NCI-H774 (cell line): ENCODE measurements at places on chromosomes 3 and 15.

DNA sequence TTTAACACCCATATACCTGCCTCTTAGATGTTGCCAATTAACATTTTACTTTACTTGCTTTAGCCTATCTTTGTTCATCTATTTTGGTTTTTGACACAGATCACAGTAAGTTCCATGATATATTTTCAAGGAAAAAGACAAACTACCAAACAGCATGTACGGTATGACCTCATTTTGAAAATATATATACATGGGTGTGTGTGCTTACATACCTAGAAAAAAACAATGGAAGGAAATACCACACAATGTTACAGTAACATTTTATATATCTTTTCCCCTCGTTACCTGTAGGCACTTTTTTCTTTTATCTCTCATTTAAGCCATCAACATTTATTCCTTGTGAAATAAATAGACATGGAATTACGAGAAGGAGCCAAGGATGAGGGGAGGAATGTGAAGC lies 170.0 kb downstream of the FOXP1 start:
- DNase-seq = no peak

DNA sequence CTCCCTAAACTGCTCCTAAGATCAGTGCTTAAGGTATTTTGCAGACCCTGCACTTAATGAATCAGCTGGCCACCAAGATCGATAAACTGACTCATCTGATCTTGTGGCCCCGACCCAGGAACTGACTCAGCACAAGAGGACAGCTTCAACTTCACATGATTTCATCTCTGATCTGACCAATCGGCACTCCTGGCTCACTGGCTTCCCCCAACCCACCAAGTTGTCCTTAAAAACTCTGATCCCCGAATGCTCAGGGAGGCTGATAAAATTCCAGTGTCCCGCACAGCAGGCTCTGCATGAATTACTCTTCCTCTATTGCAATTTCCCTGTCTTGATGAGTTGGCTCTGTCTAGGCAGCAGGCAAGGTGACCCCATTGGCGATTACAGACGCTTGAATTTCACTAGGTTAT lies 13.5 kb downstream of the HTR3E start:
- no peak for DNase-seq

DNA sequence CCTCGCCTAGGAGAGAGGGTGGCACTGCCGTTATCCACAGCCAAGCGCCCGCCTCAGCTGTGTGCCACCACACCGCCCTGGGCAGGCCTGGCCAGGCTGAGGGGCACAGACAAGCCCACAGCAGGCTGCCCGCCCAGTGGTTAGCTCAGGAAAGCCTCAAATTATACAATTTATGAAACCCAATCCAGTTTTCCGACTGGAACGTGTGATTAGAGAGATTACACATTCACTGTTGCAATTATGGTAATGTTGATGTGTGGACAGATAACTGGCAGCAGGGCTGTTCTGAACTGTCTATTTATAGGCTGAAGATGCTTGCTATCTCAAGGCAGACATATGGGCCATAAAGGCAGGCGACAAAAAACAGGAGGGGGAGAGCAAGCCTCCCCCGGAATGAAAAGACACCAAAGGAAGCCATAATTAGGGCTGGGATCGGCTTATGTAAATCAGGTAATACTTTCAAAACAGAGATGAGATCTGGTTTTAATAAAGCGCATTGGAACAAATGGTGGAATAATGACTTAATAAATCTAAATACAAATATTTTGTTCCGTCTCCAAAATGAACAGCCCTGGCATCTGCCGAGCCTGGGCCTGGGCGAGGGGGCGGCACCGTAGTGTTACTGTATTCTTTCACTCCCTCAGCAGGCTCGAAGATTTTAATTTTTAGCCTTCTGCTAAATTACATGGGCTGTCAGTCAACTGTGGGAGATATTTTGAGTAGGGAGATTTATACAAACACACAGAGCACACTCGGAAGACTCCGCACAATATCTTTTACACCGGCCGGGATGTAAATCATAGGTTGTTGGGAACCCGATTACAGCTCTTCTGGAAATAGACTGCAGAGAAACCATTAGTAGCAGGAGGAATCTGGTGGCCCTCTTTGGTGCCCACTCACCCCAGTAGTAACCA lies 103.1 kb upstream of the TLE3 start:
- no peak for DNase-seq

DNA sequence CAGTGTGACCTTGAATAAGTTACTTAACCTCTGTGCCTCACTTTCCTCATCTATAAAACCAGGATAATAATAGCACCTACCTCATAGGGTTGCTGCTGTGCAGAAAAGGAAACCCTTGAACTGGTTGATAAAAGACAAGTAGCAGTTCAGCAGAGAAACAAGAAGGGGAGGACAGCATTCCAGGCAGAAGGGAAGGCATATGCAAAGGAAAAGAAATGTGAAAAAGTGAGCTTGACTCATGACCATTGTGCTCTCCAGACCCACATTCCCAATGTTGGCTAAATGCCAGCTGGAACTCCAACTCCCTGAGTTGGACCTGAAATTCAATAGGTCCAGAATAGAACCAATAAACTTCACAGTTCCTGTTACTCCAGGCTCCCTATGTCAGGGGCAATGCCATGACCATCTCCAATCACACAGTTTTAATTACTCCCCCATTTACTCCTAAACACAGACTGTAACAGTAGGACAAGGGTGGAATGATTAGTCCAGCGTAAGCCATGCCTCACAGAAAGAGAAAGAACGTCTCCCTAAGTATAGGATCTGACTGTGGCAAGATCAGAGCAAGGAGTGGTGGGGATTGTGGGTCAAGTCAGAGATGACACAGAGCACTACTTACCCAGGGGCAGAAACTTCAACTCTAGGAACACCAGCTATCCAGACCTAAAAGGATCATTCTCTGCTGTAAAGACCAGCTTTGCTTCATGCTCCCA lies 26.9 kb downstream of the PRKAR2A start:
- DNase-seq = no peak

DNA sequence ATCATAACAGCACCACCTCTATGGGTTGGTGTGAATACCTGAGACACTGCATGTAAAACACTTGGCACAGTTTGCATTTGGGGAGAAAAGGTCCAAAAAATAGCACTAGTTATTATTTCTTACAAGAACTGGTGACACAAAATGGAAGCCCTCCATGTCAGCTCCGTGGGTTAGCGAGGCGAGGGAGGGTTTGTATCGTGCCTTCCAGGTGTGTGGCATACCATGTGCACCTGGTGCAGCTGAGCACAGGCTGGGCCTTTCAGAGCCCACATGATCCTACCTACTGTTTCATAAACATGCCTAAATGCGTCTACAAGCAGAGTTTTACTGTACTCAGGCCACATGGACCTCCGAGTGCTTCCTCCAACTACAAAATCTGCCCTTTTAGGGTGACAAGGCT lies 5.6 kb downstream of the CXCR6 start:
- DNase-seq = no peak

DNA sequence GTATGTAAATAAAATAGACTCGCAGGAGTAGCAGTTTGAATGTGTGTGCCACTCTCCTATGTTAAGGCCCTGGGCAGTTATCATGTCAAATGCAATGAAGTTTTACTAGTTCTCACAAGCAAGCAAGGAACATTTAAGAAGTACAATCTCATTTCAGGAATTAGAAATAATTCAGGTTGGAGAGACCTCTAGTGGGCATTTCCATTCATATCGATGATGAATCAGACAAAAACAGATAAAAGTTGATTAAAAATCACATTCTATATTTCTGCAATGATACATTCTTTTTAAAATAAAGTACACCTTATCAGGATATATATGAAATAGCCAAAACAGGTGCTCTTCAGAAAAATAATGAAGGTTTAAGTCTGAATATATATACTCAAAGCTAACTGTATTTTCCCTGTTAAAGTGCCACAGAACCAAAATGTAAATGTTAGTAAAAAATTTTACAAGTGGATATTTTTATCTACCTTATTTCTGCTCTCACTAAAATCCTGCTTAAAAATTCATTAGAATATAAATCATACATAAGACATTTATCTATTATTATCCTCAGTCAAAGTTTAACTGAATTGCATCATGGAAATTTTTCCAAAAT lies 492.4 kb upstream of the FRG2C start:
- no peak for DNase-seq

DNA sequence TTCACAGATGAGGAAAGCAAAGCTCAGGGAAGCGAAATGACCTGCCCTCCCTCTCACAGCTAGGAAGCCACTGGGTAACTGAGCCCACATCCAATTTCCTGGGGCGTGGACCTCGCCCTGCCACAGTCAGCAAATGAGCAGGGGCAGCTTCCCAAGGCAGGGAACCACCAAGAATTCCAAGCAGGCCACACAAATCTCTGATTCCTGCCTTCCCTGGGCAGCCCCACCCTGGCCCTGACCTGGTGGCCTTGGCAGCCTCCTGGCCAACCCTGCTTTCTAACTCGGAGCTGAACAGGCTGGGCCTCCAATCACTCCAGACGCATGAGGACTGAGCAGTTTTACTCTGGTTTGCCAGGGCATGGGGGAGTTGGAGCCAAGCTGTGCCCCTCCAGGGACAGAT lies 203.7 kb upstream of the TLE3 start:
- no peak for DNase-seq

DNA sequence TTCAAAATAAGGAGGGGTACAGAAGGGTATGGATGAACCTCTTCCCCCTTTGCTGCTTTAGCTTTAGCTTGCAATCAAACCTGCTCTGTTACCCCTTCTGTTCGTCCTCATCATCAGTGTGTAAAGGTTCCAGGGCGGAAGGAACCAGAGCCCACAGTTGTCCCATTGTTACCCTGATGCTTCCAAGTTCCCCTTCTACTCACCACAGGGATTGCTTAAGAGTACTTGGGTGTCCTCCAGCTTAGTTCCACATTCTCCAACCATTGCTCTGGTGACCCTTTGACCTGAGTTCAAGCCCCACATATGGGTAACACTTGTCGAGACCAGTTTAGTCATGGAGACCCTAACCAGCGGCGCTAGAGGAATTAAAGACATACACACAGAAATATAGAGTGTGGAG lies 1080.1 kb upstream of the ALCAM start:
- no peak for DNase-seq

- no peak for DNase-seq
Measured at GRCh38 chr15:40598126-40598525, 4.1 kb downstream of the KNL1 start.

GRCh38 chr15:70308011-70308734 lies 210.5 kb upstream of the TLE3 start:
- DNase-seq = no peak

DNA sequence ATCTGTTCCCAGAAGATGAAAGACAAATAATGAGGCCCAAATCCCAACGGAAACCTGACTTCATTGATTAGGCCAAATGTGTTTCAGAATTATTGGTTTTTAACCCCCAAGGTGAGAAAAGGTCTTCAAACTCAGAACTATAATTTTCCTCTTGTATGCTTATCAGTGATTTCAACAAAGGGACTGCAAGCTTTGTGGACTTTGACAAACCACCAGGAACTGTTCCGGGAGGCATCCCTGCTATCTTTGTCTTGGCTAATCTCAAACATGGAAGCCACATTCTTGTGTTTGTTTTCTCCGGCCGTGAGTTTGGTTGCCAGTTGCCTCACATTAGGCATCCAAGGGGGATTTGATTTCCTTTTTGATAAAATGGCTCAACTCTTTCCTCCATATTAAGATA lies 19.5 kb downstream of the ARHGEF3 start:
- DNase-seq = no peak

DNA sequence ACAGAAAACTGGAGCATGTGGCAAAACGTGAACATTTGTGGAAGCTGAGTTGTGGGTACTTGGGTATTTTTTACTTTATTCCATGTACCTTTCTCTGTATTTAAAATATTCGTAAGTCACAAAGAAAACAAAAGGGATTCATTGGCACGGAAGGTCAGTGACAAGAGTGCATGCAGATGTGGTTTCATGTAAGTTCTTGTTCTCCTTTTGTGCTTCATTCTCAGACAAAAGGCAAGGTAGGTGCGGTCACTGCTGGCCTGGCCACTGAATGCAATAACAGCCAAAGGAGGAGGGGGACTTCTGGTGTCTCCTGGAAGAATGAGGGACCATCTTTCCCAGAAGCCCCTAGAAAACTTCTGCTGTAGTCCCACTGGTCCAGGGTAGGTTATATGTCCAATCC lies 200.0 kb upstream of the TOPAZ1 start:
- DNase-seq = no peak

DNA sequence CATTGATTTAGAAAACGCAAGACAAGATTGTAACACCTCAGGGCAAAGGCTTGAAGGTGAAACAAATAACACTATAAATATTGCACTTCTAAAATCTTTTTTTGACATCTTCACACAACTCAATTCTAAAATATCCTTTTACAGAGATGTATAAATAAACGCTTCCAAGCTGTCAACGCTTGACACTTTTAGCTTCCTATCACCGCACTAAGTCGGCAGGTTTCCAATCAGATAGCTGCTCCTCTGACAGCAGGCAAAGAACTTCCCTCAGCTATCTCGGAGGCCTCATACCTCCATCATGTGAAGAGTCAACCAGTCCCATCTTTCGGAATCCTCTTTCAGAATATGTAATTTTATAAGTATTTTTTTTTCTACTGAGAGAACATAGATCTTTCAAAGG lies 71.0 kb downstream of the PCOLCE2 start:
- DNase-seq = no peak

DNA sequence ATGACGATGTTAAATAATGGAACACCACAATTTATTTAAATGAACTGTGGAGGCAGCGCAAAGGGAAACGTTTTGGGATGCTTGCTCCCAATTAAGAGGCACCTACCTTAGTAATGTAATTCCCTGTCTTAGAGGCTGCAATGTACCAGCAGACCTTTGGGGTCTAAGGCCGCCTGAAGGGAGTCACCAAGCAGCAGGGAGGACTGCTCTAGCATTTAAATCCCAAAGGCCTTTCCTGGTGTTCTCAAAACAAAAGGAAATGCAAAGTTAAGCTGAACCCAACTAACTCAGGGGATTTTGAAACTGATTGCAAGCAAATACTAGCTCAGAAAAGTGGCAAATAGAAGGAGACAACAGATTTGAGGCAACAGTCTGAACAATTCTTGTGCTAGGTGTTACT lies 510.8 kb downstream of the GABRG3 start:
- no peak for DNase-seq

DNA sequence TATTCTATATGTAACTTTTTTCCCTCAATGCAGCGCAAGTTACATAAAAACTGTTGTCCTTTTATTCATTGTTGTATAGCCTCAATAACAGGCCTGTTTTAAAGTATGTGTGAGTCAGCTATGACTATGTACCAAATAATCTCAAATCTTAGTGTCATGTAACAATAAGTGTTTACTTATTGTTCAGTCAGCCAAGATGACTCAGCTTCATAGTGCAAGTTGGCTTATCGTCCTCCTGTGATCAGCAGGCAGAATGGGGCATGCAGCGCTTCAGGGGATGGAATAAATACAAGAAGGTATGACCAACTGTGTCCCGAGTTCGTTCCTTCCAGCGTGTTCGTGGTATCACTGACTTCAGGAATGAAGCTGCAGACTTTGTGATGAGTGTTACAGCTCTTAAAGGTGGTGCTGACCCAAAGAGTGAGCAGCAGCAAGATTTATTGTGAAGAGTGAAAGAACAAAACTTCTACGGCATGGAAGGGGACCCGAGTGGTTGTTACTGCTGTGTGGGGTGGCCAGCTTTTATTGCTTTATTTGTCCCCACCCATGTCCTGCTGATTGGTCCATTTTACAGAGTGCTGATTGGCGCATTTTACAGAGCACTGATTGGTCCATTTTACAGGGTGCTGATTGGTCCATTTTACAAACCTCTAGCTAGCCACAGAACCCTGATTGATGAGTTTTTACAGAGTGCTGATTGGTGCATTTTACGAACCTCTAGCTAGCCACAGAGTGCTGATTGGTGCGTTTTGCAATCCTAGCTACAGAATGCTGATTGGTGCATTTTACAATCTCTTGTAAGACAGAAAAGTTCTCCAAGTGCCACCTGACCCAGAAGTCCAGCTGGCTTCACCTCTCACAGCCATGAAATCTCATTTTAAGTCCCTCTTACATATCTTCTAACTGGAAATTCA lies 1016.0 kb downstream of the MCTP2 start:
- DNase-seq = no peak

GRCh38 chr15:52232327-52232726 lies 41.1 kb upstream of the GNB5 start:
- DNase-seq = no peak
